ENCODE measurements at places on chromosomes 7 and 10.

DNA sequence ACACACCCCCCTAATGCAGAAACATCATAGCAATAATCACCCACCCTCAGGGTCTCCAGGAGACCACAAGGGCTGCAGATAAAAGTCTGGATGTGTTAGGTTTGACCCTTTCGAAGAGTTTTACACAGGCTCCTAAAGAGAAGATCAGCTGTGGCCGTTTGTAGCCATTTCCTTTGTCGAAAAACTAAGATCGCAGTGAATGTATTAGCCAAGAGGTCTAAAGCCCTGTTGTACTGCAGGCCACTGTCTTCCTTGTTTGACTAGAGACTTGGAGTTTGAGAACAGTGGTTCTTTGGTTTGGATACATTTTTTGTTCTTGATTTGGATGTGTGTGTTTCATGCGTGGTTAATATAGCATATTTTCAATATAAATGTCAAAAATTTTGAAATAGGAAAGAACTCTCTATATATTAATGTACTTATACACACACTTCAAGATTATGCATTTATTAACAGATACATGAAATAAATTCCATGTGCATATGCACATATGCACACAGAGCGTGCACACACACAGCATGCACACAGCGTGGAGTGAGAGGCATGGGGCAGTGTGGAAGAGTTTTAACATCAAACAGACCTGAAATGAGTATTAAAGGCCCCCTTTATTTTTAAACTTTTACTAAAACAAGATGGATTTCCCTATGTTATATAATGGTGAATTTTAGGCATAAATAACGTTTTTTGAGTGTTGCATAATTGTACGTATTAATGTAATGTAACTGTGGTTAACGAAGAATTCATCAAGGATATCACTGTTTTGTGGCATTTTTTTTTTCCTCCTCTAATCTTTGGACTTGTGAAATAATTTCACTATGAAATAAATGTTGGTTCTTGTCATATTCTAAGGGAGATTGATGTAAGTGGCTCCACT is 2.2 kb downstream of the IKZF1 start:
- DNase-seq, result no peak

GRCh38 chr7:55071411-55072175 is 52.8 kb downstream of the EGFR start:
- no peak for DNase-seq

DNA sequence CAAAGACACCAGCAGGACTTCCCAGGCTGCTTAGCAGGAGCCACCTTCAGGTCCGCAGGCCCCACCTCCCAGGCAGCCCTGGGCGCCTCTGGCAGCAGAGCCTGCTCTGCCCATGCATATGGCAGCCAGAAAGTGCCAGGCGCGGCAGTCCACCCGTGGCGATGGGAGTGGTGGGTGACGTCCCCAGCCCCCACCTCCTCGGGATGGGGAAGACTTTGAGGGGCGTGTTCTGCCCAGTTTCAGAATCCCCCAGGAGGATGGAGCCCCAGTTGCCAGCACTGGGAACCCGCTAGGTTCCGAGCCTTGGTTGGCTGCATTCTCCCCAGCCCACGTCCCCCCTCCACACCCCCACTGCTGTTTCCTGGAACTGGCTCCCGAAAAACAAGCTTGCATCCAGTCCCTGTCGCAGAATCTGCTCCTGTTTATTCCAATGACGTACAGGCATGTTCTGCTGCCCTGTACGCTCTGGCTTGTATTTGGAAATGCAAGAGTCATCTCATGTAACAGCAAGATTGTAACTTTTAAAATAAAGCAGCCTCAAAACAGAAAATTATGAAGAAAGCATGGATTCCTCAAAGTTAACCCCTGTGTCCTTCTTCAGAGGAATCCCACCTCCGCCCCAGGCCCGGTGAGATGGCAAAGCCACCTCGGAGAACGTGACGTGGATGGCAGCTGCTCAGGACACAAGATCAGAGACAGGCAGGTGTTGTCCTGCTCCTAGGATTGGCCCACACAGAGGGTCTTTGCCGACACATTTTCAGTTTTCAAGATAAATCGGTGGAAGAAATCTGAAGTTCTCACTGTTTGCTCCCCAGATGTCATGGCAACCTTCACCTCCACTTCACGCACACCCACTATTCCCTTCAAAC is 87.8 kb upstream of the PPP2R2D start:
- no peak for DNase-seq

GRCh38 chr10:99528494-99529441 is 4.0 kb upstream of the NKX2-3 start:
- no peak for DNase-seq

GRCh38 chr7:132251327-132251659 is 325.0 kb downstream of the PLXNA4 start:
- DNase-seq, result no peak

DNA sequence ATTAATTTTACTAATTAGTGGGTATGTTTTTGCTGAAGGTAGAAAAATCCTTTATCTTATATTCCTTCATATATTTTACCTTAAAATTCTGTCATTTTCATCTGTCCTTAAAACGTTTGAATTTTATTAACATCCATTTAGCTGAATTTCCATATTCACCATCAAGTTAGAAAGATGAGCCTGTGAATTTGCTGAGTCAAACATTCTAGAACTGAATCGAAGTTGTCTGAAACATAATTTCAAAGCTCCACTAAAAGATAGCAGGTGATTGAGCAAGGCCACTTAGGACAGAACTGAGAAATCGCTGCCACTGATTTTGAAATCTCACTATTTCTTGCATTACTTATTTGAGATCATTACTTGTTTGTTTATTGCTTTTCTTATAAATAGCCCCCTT is 17.5 kb downstream of the HGF start:
- DNase-seq, result no peak

DNA sequence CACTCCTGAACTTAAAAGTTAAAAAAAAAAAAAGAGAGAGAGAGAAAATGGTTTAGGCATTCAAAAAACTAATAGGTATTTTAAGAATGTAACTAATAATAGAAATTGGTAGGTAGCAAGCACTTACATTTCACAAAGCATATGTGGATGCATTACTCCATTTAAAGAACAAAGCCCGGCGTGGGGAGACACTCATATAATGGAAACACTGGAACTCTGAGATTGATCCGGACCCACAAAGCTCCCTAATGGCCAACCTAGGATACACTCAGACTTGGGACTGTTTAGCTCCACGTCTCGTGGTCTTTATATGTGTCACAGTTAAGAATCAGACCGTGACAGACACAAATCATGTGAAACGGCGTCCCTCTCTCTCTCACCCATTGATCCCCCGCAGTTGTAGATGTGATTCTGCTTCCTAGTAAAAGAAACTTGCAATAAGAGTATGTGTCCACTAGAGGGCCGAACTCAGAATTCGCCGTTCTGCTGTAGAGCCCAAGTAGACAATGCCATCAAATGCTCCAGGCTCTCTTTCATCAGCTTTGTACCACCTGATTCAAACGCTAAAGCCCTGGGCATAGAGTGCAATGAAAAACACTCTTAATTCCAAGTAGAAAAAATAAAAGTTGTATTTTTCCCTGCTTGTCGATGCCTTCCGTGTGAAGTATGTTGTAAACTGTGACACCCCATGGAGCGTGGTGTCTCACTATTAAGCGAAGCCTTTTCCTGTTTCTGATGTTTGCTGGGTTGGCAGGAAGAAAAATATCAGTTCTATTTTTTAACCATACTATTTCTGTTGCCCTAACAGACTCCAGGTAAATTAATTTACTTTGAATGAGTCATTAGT is 429.0 kb upstream of the MTPN start:
- DNase-seq, result no peak

GRCh38 chr7:43646603-43647338 is 63.9 kb downstream of the STK17A start:
- DNase-seq, result no peak

Measured in activated T-cell treated with anti-CD3 and anti-CD28 coated beads, Interleukin-2, amount 50 U/mL, for 1 hour (primary cell).